Activated CD8-positive, alpha-beta memory T cell treated with anti-CD3 and anti-CD28 coated beads, Interleukin-2, amount 50 U/mL, for 48 hours (primary cell): ENCODE measurements at places on chromosomes 11 and 22.

DNA sequence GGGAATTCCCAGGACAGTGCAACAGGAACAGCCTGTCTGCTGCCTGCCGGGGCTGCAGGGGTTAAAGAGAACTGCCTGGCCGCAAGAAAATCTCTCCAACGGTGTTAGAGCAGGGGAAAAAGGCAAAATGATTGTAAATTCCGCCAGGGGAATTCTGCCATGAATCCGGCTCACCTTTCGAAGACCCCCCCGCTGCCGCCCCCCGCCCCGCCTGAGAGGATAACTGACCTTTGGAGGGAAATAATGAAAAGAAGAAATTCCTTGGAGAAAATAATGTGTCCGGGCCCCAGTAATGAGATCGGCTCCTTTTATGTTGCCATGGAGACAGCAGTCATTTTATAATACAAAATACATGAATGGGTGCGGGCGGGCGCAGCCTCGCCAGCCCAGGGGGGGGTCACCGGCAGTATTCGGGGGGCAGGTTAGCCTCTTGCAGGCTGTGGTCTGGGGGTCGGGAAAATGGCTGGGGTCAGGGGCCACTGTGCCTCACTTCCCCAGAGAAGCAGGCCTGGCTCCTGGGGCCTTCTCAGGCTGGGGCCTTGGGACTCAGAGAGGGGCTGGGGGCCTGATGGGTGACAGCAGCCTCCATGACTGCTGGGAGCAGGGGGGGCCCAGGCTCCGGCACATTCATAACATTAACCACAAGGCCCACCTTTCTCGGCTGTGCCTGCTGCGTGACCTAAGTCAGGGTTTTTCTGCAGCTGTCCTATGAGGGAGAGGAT, 228.1 kb downstream of the MN1 start:
- DNase-seq, result no peak

GRCh38 chr11:34114471-34114870, 9.0 kb downstream of the NAT10 start:
- no peak for DNase-seq

GRCh38 chr22:33563220-33563964, 356.9 kb downstream of the LARGE1 start:
- no peak for DNase-seq

- DNase-seq, result no peak
Measured at GRCh38 chr22:45740236-45740635, 68.6 kb downstream of the ATXN10 start.

DNA sequence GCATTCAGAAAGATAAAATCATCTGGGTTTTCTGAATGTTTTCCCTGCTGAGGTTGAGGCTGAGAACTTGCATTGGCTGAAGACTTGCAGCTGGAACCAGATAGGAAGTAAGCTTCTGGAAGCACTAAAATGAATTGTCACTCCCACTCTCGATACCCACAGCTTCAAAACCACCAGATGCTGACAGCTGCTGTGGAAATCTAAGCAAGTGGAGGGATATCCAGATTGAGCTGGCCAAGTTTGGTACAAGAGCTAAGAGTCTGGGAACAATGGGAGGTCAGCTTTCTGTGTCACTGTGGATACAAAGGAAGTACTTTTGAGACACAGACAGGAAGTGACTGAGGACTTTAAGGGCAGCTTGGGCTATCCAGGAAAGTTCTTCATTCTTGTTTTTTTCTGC, 51.3 kb upstream of the CD44 start:
- DNase-seq, result no peak

DNA sequence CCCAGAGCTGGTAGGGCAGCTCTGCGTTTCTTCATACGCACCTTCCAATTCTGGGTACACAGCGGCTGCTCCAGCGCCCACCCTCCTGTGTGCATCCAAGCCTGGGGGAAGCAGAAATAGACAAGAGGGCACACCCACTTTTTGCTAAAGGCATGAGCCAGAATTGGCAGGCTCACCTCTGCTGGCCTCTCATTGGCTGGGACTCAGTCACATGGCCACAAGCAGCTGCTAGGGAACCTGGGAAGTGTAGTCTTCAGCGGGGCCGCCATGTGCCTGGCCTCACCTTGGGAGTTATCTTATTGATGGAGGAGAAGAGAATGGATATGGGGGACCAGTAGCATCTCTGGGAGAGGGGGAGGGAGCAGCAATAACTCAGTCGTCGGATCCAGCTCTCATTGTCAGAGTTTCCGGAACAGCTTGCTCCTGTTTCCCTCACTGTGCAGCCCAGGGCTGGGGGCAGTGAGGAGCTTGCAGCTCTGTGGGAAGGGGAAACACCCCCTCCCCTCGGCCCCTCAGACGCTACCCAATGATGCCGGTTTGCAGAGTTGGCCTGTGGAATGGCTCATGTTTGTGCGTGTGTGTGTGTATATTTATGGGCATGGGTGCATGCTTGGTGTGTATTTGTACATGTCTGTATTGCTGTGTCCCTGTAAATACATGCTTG, 11.8 kb upstream of the MIEF1 start:
- DNase-seq, result peak; percentile 85
